ENCODE measurements at places on chromosomes 1 and 21. TPM values are rescaled to one million over a fixed set of nuclear protein-coding genes. Genes with fewer than 3 reads are reported as not detected.

SYPL2 gene
- total RNA-seq = not detected

DNA sequence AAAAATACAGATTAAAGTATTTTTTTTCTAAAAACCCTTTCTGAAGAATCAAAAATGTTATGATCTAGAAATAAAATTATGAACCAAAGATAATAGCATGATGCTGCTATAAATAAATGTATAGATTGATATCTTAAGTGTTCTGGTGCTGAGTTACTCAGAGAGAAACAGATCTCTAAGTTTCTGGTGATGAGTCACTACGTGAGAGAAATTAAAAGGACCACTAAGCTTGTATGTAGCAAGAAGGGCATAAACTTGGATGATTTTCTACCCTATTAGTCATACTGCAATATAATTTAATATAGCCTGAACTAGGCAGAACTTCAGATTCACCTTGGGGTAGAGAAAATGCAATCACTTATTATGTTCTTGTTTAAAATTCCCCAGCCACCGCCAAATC lies 514.8 kb downstream of the AMY1C start:
- no peak for DNase-seq

FCRL2 gene
- not detected for total RNA-seq

DNA sequence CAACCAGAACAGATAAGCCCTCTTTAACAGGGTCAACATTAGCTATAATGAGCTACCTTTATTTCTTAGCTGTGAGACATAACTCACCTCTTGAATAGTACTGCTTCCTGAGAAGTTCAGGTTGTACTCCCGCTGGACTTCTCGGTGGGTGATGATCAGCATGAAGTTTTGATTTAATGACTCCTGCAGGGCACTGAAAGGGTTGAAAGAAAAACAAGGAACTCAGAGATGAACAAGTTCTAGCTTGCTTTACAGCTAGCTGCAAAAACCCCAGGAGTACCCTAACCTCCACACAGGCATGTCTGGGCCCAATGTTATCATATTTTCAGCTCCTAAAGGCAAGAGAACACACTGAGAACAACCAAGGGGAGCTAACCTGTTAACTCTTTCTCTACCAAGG lies 254.4 kb downstream of the FAF1 start:
- no peak for DNase-seq

- DNase-seq = no peak
These were observed 31.1 kb downstream of the TNFRSF8 start for GRCh38 chr1:12094180-12094579.

SYCP1 gene
- total RNA-seq = not detected

OR2T3 gene
- total RNA-seq = not detected
